ENCODE measurements at places on chromosomes 12 and 14.

- no peak for DNase-seq
Measured at GRCh38 chr12:55818886-55819285, 1.0 kb downstream of the ORMDL2 start.

GRCh38 chr14:99572173-99572999 is 31.6 kb downstream of the CCDC85C start:
- no peak for DNase-seq

DNA sequence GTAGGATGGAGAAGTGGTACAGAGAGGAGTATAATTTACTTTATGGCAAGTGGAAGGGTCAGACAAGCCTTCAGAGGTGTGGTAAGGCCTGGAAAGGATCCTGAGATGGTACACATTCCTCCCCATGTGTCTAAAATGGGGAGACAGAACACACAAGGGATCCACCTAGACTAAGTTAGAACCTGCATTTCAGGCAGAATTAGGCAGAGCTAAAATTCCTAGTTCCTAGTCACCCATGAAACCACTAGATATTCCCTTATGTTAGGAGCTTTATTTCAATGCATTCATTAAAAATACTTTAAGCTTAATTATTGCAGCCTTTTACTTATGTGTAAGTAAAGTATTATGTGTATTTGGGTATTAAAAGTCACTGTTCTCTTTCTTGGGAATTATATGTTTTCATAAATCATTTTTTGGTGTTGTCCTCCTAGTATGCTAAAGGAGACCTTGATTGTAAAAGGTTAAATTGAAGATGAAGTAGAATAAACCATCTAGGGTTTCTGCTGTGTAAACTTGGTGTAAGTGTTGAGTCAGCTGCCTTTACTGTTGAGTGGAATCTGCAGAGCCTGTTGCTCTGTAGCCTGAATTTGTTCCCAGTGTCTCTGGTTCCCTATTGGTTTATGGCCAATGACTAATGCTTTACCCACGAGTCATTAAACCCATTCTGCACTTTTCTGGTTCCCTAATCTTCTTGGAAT is 423.2 kb downstream of the ATP23 start:
- DNase-seq = no peak

- peak; percentile 64 for DNase-seq
Measured at GRCh38 chr12:119176267-119177055, 2.3 kb upstream of the HSPB8 start.

DNA sequence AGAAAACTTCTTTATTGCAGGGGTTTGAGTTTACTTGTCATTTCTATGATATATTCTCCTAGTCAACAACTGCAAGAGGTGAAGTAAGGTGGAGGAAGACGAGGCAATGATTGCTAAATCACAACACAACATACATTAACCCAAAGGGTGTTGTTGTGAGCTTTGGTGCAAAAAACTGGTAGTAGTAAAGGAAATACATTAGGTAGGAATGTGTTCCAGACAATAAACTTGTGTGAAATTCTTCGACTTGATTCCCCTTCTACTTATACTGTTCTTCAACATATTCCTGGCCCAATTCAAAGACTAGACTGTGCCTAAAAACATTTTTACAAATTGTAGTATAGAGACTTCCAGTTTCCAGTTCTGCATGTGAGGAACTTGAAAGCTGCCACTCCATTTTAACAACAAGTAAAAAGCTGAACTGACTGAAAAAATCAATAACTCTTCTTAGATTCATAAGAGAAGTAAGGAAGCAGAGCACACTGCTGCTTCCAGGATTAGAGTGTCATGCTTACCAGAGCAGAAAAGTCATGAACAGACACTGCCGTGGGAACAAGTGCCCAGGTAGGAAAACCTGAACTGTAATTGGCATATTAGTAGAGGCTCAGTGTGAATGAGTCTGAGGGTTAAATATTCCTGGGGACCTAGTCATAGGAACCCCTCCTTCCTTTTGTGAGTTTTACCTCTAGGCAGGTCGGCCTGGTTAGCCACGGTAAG is 22.2 kb downstream of the COX8C start:
- no peak for DNase-seq

All from H9 (cell line).